Substantia nigra (tissue), 51 donors: ENCODE measurements at places on chromosomes 4 and X.

DNA sequence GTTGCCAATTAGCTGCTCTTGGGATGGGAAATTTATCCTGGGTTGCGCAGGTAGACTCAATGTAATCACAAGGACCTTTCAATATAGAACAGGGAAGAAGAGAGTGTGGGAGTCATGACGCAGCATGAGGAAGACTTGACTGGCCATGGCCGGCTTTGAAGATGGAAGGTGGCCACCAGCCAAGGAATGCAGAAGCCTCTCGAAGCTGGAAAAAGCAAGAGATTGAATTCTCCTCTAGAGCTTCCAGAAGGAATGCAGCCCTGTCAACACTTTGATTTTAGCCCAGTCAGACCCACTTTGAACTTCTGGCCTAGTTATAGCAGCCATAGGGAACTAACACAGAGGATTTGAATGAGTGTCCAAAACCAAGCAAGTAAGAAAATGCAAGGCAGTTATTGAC, 14.7 kb upstream of the SH3KBP1 start:
- no peak for DNase-seq

DNA sequence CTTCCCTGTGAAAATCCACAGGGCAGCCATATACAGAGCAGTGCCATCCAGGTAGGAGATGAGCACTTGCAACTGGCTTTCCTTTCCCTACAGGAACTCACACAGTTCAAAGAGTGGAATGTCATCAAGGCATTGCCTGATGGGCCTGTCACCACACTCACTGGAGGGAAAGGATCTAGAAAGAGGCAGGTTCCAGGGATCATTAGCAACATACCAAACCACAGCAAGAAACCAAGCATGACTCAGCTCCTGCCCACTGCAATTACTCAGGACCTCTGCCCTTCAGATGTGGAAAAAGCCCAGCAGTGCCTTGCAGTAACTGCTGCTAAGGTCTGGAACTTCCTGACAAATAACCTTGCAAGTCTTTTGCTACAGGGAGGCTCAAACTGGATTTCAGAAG, 101.2 kb downstream of the ZNF674 start:
- DNase-seq: no peak

DNA sequence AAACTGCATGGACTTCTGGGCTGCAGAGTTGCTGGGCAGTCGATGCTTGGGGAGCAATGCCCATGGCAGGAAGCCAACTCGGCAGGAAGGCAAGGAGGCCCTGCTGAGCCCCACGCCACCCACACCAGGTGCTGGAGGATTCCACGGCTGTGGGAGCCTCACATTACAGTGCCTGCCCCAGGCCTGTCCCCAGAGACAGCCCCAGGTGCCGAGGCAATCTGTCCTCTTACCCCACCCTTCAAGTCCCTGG, 53.9 kb downstream of the HMX1 start:
- DNase-seq: no peak

- DNase-seq: no peak
Measured at GRCh38 chrX:18927558-18927957, 56.4 kb downstream of the PHKA2 start.

DNA sequence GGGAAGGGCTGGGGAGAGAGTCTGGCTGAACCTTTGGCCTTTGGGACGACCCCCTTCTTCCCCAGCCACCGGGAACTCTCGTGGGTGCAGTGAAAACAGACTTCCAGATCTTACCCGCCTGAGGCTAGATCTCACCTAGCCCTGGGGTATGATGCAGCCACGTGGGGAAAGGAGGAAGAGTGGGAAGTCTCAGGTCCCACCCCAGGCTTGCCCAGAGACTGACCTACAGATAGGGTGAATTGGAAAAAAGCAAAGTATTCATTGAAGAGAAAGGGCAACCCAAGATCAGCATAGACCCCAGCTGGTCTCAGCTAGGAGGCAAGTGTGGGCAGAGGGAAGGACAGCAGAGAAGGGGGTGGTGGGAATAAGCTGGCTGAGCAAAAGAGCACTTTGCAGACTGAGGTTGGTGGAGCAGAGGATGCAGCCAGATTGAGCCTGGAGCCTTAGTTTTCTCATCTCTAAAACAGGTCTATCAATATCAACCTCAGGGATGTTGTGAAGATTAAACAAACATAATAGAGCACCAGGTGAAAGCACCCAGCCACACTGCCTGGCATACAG, 4.2 kb upstream of the EFNB1 start:
- no peak for DNase-seq
